ENCODE measurements at places on chromosomes 7 and 10.

GRCh38 chr7:157980774-157981173, 606.8 kb downstream of the PTPRN2 start:
- no peak for DNase-seq

GRCh38 chr7:100966542-100967291, 2.6 kb upstream of the MUC12 start:
- no peak for DNase-seq

GRCh38 chr10:123245264-123245663, 91.1 kb downstream of the BUB3 start:
- DNase-seq, result no peak

DNA sequence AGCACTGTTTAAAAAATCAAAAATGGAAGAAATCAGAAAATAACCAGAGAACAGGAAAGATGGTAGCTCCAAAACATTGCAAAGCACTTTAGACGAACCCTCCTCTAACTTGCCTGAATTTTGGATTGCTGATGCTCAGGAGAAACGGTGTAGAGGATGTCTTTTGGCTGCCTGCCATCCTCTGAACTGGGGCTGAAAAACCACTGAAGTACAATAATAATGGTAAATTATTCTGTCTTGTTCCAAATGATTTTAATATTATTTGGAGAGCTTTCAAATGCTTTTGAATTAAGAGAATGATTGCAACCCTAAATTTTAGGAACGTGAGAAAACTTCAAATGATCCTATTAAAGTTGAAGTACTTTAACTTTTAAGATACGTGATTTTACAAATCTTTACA, 167.3 kb upstream of the SLC13A1 start:
- no peak for DNase-seq

DNA sequence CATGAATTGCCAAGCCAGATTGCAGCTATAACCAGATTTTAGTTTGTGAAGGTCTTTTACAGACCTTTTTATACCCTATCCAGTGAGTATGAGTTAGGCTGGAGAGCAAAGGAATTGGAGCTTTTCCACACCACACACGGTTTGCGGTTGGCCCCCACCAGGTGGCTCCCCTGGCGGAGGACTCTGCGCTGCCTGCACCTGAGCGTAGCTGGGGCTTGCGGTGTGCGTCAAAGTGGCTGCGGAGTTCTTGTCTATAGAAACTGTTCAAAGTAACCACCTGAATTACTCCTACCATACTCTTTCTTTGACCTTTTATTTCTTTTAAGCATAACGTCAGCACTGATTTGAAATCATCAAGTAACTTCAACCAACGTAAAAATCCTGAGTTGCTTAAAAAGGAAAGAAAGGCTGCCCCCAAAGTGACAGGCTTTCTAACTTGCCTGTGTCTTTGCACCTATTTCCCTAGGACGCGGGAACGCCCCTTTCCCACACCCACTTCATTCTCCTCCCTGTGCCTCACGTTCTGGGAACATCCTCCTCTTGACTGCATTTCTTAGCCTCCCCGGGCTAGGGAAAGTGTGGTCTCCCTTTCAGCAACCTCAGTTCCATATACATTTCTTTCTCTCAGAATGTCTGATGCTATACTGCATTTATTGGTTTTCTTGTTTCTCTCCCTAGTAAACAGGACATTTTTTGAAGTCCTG, 47.6 kb upstream of the TMEM72 start:
- DNase-seq, result peak; percentile 65

GRCh38 chr10:106185951-106186350, 978.6 kb downstream of the SORCS1 start:
- DNase-seq, result peak; percentile 45

DNA sequence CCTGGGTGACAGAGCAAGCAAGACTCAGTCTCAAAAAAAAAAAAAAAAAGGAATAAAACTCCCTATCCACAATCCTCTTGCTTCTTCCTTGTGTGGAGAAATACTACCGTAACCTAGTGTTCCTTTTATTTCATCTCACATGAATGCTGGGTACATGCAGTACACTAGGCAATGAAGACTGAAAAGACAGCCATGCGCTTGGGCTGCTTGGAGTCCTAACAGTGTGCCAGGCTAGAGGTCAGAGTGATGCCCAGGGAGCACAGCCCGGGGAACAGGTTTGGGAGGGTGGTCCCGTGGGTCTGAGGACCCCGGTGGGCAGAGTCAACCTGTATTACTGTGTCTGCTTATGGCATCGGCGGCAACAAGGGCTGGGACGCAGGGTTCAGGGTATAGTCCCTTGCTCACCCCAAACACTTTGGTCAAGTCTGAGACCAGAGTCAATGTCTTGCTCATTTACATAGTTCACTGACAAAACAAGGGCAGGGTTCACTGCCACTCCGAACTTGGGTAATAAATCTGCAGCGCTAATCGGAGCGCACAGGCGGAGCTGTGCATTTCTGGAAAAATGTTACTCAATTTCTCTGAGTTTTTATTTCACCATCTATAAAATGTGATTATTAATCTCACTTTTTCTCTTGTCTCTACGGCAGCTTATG, 118.0 kb downstream of the CLEC2L start:
- DNase-seq, result no peak

DNA sequence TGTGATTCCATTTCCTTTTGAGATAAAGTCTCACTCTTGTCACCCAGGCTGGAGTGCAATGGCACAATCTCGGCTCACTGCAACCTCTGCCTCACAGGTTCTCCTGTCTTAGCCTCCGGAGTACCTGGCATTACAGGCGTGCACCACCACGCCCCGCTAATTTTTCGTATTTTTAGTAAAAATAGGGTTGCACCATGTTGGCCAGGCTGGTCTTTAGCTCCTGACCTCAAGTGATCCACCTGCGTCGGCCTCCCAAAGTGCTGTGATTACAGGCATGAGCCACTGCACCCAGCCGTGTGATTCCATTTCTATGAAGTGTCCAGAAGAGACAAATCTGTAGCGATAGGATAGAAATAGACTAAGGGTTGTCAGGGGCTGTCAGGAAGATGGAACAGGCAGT, 60.4 kb downstream of the CLIP2 start:
- no peak for DNase-seq

- DNase-seq, result peak; percentile 51
Measured at GRCh38 chr7:82019551-82020475, 250.0 kb upstream of the HGF start.

- peak; percentile 74 for DNase-seq
Measured at GRCh38 chr10:71974489-71975021, 10.4 kb downstream of the CHST3 start.

DNA sequence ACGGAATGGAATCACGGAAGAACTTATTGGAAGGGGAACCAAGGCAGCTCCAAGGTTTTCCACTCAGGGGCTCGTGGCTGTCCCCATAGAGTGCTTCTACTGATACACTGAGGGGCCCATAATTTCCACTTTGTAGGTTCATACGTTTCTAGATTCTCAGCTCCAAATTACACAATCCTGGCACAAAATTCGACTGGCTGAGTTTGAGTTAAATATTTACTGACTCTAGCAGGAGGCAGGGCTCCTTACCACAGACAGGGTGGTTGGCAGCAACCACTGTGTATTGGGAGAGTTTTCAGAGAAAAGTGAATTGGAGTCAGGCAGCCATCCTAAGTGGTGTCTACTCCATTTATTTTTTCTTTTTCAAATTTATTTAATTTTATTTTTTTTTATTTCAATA, 55.4 kb upstream of the SEC61G start:
- DNase-seq, result no peak

- DNase-seq, result no peak
Measured at GRCh38 chr7:142468871-142469665, 211.2 kb upstream of the PRSS58 start.

GRCh38 chr7:51318886-51319579, 2.4 kb upstream of the COBL start:
- no peak for DNase-seq

GRCh38 chr7:14321947-14322346, 332.5 kb upstream of the ETV1 start:
- no peak for DNase-seq

All from astrocyte (in vitro differentiated cells and primary cell).